ENCODE measurements at places on chromosomes 5 and 9.

DNA sequence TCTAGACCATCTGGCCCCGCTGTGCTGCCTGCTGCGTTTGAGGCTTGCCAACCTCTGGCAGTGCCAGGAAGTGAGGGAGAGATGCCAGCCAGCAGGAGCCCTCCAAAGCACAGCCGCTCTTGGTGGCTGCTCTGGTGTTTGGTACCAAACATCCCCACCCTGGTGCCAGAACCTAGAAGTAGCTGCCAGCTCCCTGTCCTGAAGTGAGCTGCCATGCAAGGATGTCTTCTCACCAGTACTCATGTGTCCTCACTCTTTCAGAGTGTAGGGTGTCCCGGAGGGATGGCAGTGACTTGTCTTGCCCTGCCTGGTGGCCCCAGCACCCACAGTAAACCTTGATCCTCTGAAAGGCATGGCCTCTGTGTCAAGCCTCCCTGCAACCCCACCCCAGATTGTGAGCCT lies 43.4 kb downstream of the AMBP start:
- H3K4me1 ChIP-seq = no peaks in the 10 kb centered on the region
- H3K27me3 ChIP-seq = no peaks in the 10 kb centered on the region
- peaks cover 12% of the 10 kb centered on the region for H3K36me3 ChIP-seq
- H3K27ac ChIP-seq = no peak overlapping the region
- no peak overlapping the region for H3K4me3 ChIP-seq

DNA sequence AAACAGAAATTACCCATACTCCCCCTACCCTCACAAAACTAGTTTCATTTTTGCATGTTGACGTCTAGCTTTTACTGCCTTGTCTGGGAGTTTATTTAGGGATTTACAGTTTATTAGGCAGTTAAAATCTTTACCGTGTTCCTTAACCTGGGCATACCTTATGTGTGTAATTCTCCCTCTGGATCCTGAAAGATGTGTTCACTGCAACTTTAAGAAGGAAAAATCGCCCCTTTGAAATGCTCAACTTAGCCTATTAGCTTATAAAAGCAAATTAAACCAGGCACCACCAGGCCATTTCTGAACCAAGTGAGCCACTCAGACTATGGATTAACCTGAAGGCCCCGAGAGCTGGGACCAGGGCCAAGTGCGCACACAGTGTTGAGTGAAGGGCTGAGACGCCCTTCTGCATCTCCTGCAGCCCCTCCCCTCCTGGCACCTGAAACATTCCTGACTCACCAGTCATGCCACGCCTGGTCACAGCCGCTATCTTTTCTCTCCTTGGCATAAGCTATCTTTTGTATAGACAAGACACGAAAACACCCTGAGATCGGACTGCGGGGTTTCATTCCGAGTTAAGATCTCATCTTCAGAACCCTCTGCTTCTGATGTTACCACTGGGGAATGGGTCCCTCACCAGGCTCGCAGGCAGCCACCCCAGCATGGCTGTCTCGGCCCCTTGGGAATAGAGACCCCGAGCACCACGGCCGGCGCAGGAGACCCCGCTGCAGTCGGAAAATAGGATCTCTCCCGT lies 111.9 kb downstream of the ROR2 start:
- H3K4me1 ChIP-seq = peaks cover 1% of the 10 kb centered on the region
- H3K27me3 ChIP-seq = no peaks in the 10 kb centered on the region
- H3K27ac ChIP-seq = no peak overlapping the region
- H3K4me3 ChIP-seq = no peak overlapping the region

GRCh38 chr5:179268966-179269693 lies 76.1 kb downstream of the ADAMTS2 start:
- H3K36me3 ChIP-seq = no peaks in the 10 kb centered on the region
- no peak overlapping the region for H3K4me3 ChIP-seq
- no peaks in the 10 kb centered on the region for H3K27me3 ChIP-seq
- no peak for DNase-seq
- no peak overlapping the region for H3K27ac ChIP-seq

- H3K27me3 ChIP-seq = peaks cover 8% of the 10 kb centered on the region
- no peak for DNase-seq
These were observed 5.5 kb downstream of the TTLL11 start for GRCh38 chr9:122087406-122088200.

- peaks cover 32% of the 10 kb centered on the region for H3K36me3 ChIP-seq
- H3K27me3 ChIP-seq = no peaks in the 10 kb centered on the region
- no peak overlapping the region for H3K27ac ChIP-seq
These were observed 93.5 kb upstream of the CACNA1B start for GRCh38 chr9:137784046-137784445.

GRCh38 chr5:25262221-25262620 lies 617.4 kb upstream of the CDH10 start:
- H3K27me3 ChIP-seq = no peaks in the 10 kb centered on the region
- no peak overlapping the region for H3K4me3 ChIP-seq
- DNase-seq = no peak
- no peaks in the 10 kb centered on the region for H3K36me3 ChIP-seq
- H3K27ac ChIP-seq = no peak overlapping the region
- H3K4me1 ChIP-seq = no peaks in the 10 kb centered on the region

DNA sequence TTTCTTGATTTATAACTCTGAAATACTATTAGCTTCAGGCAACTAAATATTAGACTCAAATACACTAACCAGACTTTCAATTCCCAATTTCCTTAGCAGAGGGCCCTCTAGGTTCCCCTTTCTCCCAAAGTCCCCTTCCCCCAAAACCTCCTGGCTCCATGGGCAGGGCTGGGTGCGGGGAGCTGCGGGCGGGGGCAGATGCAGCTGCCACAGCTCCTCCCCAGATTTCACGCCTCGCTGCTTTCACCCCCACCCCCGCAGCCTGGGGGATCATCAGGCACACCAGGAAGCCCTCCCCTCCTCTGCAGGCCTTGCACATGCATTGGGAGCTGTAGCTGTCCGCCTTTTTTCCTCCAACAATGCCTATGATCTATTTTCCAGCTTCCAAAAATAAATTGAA lies 82.8 kb upstream of the SPATA31C2 start:
- peaks cover 3% of the 10 kb centered on the region for H3K4me1 ChIP-seq
- no peak for DNase-seq
- H3K27ac ChIP-seq = no peak overlapping the region
- no peaks in the 10 kb centered on the region for H3K27me3 ChIP-seq
- H3K36me3 ChIP-seq = no peaks in the 10 kb centered on the region
- H3K4me3 ChIP-seq = no peak overlapping the region

GRCh38 chr5:10538103-10538788 lies 25.6 kb upstream of the ANKRD33B start:
- no peak for DNase-seq
- H3K4me3 ChIP-seq = no peak overlapping the region
- H3K4me1 ChIP-seq = no peaks in the 10 kb centered on the region
- no peaks in the 10 kb centered on the region for H3K36me3 ChIP-seq

DNA sequence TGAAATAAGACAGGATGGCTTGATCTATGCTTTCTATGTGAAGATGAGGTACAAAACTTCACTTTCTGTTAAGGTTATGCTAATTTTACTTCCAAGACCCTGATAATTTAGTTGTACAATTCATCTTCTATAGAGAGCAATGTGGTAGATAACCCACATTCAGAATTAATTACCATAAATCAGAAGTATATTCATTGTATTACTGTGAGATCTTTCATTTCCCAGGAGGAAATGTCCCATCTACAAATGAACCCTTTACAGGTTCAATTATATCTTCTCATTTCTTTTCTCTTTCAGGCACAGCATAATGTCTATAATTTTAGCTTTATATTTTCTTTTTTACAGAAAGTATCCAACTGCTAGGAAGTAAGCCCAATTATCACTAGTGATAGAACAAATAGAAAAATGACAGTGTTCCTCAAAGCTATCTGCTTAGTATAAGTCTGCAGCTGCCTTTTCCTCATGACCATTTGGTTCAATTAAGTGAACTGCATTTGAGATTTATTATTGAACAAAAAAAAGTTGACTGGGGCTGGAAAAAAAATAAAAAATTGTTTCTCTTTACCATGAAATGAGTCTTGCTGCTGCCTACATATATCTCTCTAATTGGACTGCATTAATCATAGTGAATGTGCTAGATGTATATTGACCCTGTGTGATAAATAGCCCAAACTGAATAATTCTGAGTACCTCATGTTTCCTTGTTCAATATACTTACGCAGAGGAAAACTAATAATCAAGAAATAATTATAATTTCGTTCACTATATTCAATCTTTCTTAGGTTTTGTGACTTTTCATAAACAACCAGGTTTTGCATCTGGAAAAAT lies 1329.4 kb downstream of the PTPRD start:
- H3K36me3 ChIP-seq = no peaks in the 10 kb centered on the region
- H3K4me1 ChIP-seq = no peaks in the 10 kb centered on the region
- H3K4me3 ChIP-seq = no peak overlapping the region
- no peak overlapping the region for H3K27ac ChIP-seq

GRCh38 chr9:128390813-128391711 lies 19.9 kb downstream of the URM1 start:
- H3K27ac ChIP-seq = no peak overlapping the region
- H3K4me1 ChIP-seq = peaks cover 9% of the 10 kb centered on the region
- H3K27me3 ChIP-seq = peaks cover 93% of the 10 kb centered on the region
- H3K36me3 ChIP-seq = peaks cover 11% of the 10 kb centered on the region
- DNase-seq = no peak

DNA sequence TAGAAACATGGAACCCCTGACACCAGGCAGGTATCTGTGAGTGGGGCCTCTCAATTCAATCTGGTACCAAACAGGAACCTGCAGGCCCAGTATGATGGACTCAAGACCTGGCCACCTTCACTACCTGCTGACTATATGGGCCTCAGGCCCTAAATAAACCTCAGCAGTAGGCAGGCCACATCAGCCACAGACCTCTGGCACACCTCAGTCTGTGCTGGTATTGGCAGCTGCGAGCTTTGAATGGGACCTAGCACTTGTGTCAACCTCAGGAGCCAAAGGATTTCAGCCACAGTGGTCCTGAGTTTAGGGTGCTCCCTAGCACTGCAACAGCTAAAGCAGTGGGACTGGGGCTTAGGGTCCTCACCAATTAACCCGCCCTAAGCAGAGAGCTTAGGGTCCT lies 325.5 kb downstream of the ZNF608 start:
- no peak overlapping the region for H3K27ac ChIP-seq
- H3K36me3 ChIP-seq = no peaks in the 10 kb centered on the region
- DNase-seq = no peak
- H3K4me3 ChIP-seq = no peak overlapping the region
- no peaks in the 10 kb centered on the region for H3K27me3 ChIP-seq

GRCh38 chr5:31231177-31231838 lies 37.8 kb downstream of the CDH6 start:
- no peaks in the 10 kb centered on the region for H3K36me3 ChIP-seq
- H3K27ac ChIP-seq = no peak overlapping the region
- no peak for DNase-seq
- H3K4me1 ChIP-seq = no peaks in the 10 kb centered on the region
- no peaks in the 10 kb centered on the region for H3K27me3 ChIP-seq

DNA sequence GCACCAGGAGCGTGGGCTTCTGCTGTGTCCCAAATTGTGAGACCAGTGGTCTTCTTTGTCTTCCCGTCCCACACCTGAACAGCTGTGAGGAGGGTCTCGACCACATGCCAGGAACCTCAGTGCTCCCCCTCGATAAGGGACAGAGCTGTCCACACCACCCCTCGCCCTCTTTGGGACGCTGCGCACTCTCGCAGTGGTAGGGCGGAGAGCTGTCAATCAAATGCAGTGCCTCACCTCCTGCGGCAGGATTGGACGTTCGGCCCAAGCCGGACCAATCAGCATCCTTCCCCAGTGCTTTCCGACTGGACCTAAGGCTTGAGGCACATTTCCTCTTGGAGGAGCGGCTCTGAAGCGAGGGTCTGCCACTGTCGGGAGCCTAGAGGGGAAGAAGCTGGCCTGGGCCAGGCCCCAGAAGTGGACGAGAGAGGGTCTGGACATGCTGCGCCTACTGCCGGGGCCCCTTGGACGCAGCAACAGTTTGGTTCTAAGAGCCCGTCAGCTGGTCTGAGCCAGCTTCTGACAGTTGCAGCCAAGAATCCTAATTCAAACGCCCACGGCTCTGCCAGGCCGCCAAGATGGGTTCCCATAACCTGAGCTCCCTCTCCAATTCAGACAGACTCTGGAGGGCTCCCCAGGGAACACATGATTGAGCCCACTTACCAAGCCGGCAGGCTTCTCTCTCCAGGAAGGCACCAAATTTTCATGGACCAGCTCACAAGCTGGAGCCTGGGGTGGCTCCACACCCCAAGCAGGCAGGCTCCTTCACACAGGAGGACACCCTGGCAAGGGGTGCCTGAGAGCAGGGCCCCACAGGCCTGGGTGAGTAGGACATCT lies 28.1 kb upstream of the ADAMTS2 start:
- DNase-seq = no peak
- no peaks in the 10 kb centered on the region for H3K27me3 ChIP-seq
- H3K4me1 ChIP-seq = no peaks in the 10 kb centered on the region
- no peak overlapping the region for H3K4me3 ChIP-seq
- no peak overlapping the region for H3K27ac ChIP-seq
- no peaks in the 10 kb centered on the region for H3K36me3 ChIP-seq

GRCh38 chr5:84715091-84715490 lies 330.4 kb upstream of the EDIL3 start:
- DNase-seq = no peak
- no peak overlapping the region for H3K27ac ChIP-seq
- H3K36me3 ChIP-seq = no peaks in the 10 kb centered on the region
- no peaks in the 10 kb centered on the region for H3K27me3 ChIP-seq
- no peak overlapping the region for H3K4me3 ChIP-seq
